AG08396 (cell line): ENCODE measurements at places on chromosomes 2 and 18.

DNA sequence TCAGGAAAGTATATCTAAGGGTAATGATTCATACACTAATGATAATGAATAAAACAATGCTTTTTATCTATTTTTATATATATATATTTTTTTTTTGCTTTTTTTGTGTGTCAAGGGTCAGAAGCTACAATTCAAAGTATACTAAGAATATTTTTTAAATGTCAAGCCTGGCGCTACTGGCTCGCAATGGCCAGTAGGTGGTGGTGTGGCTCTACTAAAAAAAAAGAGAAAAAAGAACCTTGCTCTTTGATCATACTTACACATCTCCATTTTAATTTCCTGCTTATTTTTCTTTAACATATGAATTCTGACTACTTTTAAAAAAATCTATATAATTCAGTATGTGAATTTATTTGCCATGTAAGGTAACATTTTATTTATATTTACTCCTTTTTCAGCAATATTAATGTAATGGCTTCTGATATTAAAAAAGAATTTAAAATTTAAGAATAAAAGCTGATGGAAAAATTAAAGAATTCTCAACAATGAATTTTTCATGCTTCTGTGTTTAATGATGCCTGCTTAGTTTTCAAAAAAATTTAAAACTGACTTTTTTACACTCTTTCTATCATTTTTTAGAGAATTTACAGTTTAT lies 232.9 kb downstream of the GULP1 start:
- peak; percentile 21 for DNase-seq

GRCh38 chr2:239803766-239804115 lies 221.4 kb downstream of the NDUFA10 start:
- no peak for DNase-seq

DNA sequence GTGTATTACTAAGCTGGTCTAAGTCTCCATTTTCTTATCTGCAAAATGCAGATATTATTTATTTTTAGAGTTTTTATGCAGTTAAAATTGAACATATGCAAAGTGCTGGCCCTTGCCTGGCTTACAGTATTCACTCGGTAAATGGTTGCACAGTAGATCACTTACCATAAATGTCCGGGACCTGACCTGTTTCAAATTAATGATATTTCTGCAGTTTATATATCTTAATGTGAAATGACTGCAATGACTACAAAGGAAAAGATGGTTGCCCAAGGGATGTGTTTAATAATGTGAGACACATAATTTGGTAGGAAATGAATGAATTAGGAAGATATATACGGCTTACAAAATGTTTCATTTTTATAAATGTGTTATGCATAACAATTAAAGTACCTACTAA lies 37.1 kb downstream of the LRRC30 start:
- no peak for DNase-seq

GRCh38 chr18:58727776-58728500 lies 56.7 kb downstream of the MALT1 start:
- no peak for DNase-seq

DNA sequence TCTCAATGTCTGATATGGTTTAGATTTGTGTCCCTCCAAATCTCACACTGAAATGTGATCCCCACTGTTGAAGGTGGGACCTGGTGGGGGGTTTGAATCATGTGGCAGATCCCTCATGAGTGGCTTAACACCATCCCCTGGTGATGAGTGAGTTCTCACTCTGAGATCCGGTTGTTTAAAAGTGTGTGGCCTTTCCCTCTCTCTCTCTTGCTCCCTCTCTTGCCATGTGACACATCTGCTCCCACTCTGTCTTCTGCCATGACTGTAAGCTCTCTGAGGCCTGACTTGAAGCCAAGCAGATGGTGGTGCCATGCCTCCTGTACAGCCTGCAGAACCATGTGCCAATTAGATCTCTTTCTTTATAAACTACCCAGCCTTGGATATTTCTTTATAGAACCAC lies 108.8 kb downstream of the RBMS1 start:
- DNase-seq, result no peak

DNA sequence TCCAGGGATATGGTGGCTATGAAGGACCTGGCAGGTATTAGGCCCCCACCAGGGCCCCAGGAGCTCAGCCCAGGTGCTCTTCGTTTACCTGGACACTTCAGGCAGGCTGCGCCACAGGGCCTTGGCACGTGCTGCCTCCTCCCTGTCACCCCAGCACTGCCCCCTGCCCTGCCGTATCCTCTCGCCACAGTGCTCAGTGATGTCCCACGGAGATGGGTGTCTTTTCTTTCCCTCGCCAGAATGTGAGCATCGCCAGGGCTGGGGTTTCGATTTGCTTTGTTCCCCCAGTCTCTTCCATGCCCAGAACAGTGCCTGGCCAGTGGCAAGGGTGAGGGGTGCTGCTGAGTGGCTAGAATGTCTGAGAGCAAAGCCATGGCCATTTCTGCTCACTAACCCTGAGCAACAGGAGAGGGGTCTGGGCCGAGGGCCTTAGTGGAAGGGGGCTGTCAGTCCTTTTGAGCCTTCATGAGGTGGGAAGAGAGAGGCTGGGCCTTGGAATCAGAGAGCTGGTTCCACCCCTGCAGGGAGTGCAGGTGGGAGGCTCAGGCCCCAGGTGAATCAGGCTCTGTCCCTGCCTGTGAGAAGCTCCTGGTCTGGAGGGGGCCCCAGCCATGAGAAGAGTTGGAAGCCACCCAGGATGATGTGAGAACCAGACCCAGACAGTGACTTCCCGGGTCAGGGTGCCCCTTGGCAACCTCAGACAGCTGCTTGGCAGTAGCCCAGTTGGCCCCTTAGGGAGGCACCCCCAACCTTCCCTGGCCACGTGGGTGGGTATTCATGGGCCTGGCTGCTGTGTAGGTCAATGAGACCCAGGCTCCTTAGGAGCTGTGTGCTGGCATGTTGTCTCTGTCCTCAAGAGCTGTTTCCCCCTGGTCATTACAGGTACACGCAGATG lies 129.9 kb upstream of the HS6ST1 start:
- no peak for DNase-seq

GRCh38 chr2:165787334-165787733 lies 6.7 kb downstream of the GALNT3 start:
- peak; percentile 14 for DNase-seq

DNA sequence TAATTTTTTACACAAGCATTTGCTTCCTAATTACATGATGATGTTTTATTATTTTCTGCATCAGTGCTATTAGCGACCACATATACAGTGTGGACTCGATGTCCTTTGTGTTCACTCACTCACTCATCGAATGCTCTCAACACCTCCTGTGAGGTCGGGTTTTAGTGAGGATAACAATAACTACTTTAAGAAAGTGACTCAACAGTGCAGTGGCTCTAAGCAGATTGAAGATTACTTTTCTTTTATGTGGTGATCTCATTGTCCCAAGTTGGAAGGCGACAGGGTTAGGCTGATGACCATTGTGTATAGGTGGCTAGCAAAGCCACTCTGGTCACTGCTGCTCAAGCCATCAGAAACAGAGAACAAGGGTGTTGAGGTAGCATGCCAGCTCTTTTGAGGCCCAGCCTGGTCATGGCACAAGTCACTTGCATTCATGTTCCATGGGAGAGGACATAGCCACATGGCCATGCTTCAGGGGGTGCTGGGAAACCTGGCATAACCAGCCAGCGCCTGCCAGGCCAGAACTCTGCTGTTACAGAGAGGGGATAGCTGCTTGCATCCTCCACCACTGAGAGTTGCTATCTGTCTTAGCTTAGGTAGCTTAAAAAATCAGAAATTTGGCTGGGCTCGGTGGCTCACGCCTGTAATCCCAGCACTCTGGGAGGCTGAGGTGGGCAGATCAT lies 60.4 kb downstream of the PDCL3 start:
- no peak for DNase-seq

DNA sequence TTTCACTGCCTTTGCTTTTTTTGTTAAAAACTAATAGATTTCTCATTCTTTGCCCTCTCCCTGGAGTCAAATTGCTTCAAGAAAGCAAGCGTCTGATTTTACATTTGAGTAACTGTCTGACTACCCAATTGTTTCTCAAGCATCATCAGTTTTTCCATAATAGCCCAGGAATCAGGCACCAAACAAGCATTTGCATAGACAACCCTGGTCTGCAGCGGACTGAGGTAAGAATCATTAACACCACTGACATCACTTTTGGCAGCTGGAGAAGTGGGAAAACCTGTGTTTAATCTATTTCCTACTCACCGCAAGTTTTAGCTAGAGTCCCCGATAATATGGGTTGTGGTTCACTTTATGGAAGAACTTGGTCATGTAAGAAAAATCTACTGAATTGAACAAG lies 55.7 kb downstream of the IRS1 start:
- DNase-seq, result no peak

GRCh38 chr2:10183146-10183675 lies 60.7 kb downstream of the RRM2 start:
- no peak for DNase-seq

GRCh38 chr18:73646772-73647171 lies 500.9 kb downstream of the FBXO15 start:
- DNase-seq, result no peak

DNA sequence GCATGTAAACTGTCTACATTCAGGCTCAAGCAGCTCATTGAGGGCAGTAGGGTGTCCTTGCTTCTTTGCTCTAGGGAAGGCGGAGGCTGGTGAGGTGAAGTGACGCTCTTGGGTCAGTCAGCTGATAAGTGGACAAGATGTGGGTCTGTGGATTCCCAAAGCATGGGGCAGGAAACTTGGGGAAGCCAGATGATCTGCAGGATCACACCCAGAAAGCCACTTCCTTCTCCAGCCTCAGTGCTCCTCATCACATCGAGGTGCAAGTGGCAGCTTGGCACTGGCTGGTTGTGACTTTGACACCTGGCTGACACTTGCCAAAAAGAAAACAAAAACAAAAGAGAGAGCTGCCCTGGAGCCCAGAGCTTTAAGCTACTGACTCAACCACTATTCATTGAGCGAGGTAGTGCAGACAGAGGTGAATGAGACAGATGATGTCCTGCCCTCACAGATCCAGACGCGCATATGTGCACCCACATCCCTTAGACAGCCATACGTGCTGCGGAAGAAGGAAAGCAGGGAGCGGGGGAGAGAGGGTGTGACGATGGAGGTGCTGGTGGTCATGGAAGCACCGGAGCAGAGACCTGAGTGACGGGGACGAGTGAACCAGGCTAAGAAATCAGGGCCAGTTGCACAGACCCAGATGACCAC lies 3.1 kb upstream of the CIB4 start:
- no peak for DNase-seq

DNA sequence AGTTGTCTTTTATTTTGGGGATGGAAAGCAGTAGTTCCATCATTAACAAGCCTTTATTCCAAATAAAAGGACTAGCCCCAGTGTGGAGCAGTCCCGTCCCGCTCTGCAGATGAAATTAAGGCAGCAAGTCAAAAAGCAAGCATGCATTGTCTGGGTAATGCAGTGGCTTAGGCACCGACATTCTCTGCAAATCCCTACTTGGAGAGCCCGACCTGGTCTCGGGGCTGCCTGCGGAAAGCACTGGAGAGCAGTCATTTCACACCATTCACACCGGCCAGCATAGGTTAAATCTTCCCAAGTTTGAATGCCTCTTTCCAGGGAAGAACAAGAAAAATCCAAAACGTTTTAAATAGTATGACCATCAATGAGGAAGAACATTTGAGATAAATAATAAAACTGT lies 24.4 kb upstream of the RAB12 start:
- DNase-seq, result no peak

- DNase-seq, result no peak
These were observed 339.2 kb upstream of the SALL3 start for GRCh38 chr18:78640246-78640995.

DNA sequence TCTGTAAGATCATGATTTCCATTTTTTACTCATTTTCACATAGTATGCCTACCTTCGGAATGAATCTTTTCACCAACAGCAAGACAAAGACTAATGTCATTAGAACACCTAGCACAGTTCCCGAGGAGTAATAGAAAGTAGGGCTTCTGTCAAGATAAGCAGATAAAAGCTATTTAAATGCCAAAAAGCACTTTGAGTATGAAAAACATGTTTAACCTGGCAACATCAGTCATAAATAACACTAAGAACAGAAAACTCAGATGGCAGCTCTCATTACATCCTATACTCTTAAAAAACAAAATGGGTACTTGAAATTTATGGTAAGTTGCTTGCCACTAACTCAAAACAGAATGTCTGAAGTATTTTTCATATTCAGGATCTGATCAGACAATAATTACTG lies 17.1 kb downstream of the NEMP2 start:
- DNase-seq, result no peak

GRCh38 chr2:15539999-15540398 lies 21.1 kb downstream of the NBAS start:
- DNase-seq, result no peak

GRCh38 chr2:74222300-74222650 lies 23.9 kb downstream of the MTHFD2 start:
- no peak for DNase-seq

DNA sequence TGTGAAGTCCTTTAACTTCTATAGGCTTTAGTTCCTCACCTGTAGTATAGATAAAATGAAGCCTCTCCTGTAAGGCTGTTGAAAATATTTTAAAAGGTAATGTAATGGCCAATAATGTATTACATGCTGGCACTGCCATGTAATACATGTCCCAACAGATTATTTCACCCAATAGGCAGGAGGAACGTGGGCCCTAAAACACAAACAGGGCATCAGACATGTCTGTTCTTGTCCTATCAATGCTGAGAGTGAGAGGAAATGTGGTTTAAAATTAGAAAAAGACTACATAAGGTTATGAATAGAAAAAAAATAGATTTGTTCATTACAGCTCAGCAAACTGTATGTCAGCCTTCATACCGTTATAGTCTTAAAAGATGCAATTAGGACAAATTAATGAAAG lies 492.7 kb upstream of the DDX18 start:
- DNase-seq, result no peak

DNA sequence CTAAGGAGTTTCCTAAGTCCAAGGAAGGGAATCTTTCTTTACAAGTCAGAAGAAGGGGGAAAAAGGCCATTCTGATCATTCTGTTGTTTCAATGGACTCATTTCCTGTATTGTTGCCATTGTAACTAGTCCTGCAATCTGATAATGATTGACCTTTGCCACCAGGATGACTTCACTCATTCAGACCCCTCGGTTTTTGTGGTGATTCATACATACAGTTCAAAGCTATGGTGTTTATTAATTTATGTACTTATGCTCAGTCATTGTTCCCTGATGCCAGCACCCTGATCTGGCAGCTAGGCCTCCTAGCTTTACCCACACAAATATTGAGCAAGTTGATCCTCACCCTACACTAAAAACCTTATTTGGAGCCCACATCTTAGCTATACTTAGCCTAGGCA lies 57.6 kb upstream of the ZNF519 start:
- no peak for DNase-seq

- no peak for DNase-seq
These were observed 77.0 kb downstream of the ARHGEF33 start for GRCh38 chr2:38966678-38967077.

GRCh38 chr2:236775511-236775910 lies 205.9 kb downstream of the ACKR3 start:
- no peak for DNase-seq

GRCh38 chr2:163491850-163492249 lies 244.0 kb downstream of the FIGN start:
- DNase-seq, result no peak

- DNase-seq, result no peak
These were observed 27.7 kb downstream of the B3GNT7 start for GRCh38 chr2:231423176-231423575.

GRCh38 chr2:196353717-196354116 lies 182.3 kb upstream of the STK17B start:
- DNase-seq, result no peak
